Activated CD4-positive, alpha-beta T cell treated with anti-CD3 and anti-CD28 coated beads, Interleukin-2, amount 50 U/mL, for 4 hours (primary cell): ENCODE measurements at places on chromosomes 12 and 14.

- no peak for DNase-seq
Measured at GRCh38 chr12:32987512-32987911, 90.9 kb upstream of the PKP2 start.

- no peak for DNase-seq
Measured at GRCh38 chr14:50794068-50794645, 36.8 kb downstream of the NIN start.

DNA sequence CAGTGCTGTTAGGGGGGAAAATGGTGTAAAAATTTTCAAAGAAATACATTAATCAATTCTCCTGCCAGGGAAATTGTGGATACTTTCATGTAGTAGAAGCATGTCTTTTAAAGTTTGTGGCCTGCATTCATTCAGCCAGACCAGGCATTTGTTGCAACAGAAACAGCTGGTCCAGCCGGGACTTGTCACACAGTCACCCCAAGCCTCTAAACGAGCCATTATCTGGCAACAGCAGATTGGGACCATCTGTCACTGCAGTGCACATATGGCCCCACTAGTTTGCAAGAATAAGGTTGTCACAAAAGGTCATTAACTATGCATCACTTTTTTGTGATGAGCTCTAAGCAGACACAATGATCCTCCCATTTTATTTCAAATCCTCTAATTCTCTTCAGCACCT is 193.9 kb downstream of the PHLDA1 start:
- DNase-seq: no peak

GRCh38 chr12:68939505-68939904 is 6.5 kb upstream of the CPM start:
- no peak for DNase-seq

DNA sequence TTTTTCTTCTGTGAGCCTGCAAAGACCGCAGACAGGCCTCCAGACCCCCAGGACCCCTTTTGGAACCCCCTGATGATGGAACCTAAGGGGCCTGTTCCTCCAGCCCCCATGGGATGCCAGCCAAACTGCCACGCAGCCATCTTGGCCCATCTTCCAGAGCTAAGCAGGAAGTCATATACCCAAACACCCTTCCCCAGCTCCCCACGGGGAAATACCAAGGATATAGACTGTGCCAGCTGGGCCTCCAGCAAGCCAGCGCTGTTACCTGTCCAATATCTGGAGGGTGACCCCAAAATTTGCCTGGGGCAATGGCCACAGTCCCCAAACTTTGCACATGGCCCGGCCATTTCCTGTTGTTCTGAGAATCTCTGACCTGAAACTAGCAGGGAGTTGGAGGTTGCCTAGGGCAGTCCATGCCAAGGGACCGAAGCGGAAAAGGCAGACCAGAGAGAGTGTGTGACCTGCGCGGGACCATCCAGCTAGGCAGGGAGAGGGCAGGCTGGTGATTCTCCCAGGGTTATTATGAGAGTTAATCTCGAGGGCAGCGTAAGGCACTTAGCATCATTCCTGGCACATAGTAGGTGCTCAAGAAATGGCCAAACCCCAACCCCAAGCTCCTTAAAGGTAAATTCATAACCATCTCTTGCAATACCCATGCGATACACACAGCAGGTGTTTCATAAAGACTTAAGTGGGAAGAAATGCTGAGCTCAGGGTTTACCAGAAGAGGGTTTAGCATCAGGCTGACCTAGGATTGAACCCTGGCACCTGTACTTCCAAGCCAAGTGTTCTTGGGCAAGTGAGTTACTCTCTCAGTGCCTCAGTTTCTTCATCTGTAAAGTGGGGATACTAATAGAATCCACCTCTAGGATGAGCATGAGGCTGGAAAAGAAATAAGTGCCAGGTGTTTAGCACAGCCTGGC is 2.6 kb upstream of the RASAL1 start:
- DNase-seq: no peak

- no peak for DNase-seq
Measured at GRCh38 chr12:126762150-126762549, 1504.8 kb upstream of the TMEM132C start.

DNA sequence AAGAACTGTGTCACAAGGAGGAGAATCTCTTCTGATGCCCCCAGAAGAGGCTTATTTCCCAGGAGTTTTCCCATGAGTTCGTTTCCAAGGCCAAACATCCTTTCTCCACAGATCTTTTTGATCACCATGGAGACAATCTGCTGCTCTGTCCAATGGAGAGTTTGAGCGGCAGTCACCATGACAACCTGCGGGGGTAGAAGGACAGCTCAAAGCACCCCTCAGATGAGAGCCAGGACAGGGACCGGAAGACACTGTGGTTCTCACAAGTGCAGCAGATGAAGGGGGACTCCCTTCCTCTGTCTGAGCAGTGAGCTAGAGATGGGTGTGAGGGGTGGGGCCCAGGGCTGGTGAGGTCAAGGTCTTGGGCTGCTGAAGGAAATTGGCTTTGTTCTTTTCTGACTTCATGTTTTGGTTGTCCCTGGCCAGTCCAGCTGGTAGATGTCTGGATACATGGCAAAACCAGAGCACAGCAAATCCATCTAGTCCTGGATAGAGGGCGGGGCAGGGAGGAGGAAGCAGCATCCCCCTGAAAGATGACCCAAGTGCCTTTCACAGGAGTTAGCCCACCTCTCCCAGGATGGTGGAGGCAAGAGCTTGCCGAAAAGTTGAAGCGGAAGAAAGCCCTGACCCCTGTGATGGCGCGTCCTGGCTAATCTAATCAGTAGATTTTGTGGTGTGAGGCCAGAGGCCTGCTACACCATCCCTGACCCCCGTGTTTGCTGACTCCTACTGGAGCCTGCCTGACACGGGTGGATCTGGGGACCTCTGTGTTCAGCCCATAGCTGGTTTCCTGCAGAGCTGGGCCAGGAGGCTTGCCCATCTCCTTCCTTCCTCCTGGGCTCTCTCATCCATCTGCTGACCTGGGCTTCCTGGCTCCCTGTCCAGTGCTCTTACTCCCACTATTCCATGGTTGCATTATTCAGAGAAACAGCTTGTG is 24.4 kb downstream of the DHRS2 start:
- no peak for DNase-seq

- no peak for DNase-seq
Measured at GRCh38 chr14:77003960-77004710, 24.4 kb downstream of the IRF2BPL start.
